Mesothelial cell of epicardium (in vitro differentiated cells): ENCODE measurements at places on chromosomes 13 and 19. TPM values are rescaled to one million over a fixed set of nuclear protein-coding genes. Genes with fewer than 3 reads are reported as not detected.

GRCh38 chr19:42360787-42361544, 29.1 kb downstream of the CNFN start:
- no peak for DNase-seq
- peaks cover 2% of the 10 kb centered on the region for H3K4me1 ChIP-seq
- no peaks in the 10 kb centered on the region for H3K27me3 ChIP-seq
- peaks cover 32% of the 10 kb centered on the region for H3K36me3 ChIP-seq
- H3K4me3 ChIP-seq: no peak overlapping the region

Gene PHF11
- 32.4 to 36.0 TPM (median 33.3 TPM) in 3 replicates for total RNA-seq

DNA sequence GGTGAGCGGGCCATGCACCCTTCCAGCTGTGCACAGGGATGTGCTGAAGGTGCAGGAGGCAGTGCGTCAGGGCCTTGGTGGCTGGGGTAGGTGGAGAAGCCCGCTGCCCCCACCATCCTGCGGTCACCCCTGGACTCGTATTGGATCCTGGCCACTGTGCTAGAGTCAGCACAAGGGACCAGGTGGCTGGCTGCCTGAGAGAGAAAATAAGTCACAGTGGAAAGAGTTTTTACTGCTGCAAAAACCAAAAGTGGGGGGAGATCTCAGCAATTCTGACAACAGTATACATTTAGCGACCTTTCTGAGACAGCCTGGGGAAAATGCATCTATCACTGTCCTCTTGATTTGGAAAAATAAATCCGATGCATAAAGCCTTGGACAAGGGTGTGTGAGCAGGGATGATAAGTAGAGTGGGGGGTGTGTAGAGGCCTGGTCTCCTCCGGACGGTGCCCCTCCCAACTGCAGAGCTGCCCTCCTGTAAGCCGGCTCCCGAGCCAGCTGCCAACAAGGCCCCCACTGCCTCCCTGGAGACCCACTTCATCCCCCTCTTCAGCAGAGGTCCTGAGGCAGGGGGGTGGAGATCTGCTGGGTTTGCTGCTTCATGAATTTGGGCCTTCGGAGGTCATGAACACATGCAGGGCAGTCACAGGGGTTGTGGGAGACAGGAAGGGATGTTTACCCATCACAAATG, 84.2 kb downstream of the SLC7A1 start:
- H3K27me3 ChIP-seq: peaks cover 5% of the 10 kb centered on the region
- no peak overlapping the region for H3K27ac ChIP-seq
- DNase-seq: no peak
- peaks cover 12% of the 10 kb centered on the region for H3K4me1 ChIP-seq
- no peak overlapping the region for H3K4me3 ChIP-seq

- H3K4me1 ChIP-seq: peaks cover 60% of the 10 kb centered on the region
- DNase-seq: no peak
- no peaks in the 10 kb centered on the region for H3K27me3 ChIP-seq
- no peak overlapping the region for H3K4me3 ChIP-seq
- no peaks in the 10 kb centered on the region for H3K36me3 ChIP-seq
- H3K27ac ChIP-seq: peak overlapping the region; percentile 7
Observed at GRCh38 chr13:35888457-35888883, 242.7 kb downstream of the DCLK1 start.

DNA sequence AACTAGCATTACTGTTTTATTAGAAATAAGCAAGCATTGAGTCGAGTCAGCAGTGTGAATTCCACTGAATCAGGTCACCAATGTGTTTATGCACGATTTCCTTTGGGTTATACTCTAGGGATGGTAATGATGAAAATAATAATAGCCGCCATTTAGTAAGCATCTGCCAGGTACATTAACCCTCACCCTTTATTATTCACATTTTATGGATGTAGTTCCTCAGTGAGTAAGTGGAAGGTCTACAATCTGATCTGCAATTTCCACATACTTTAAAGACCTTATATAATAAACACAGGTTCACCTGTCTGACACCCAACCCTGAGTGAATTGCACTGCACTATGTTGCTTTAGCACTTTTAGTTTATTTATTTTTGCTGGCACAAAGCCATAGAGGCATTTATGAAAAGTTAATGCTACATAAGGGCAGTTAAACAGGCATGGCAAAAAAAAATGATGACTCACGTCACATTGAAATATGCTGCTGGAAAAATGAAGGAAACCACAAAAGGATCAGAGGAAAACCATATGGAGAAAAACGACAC, 122.4 kb downstream of the TRPC4 start:
- H3K27me3 ChIP-seq: no peaks in the 10 kb centered on the region
- H3K27ac ChIP-seq: no peak overlapping the region
- no peaks in the 10 kb centered on the region for H3K36me3 ChIP-seq
- no peak for DNase-seq

- no peaks in the 10 kb centered on the region for H3K27me3 ChIP-seq
- no peak for DNase-seq
- no peak overlapping the region for H3K4me3 ChIP-seq
- H3K27ac ChIP-seq: no peak overlapping the region
Observed at GRCh38 chr13:43911278-43911677, 31.6 kb downstream of the LACC1 start.

GRCh38 chr13:31947105-31947504, 84.5 kb upstream of the FRY start:
- H3K27me3 ChIP-seq: no peaks in the 10 kb centered on the region
- H3K27ac ChIP-seq: no peak overlapping the region
- DNase-seq: no peak
- peaks cover 34% of the 10 kb centered on the region for H3K4me1 ChIP-seq
- no peak overlapping the region for H3K4me3 ChIP-seq
- H3K36me3 ChIP-seq: no peaks in the 10 kb centered on the region

Gene DGKH
- total RNA-seq: 9.2 to 10.0 TPM (median 9.7 TPM) in 3 replicates

GRCh38 chr13:109626386-109627171, 159.8 kb downstream of the IRS2 start:
- H3K4me1 ChIP-seq: no peaks in the 10 kb centered on the region
- H3K27me3 ChIP-seq: peaks cover 4% of the 10 kb centered on the region
- H3K4me3 ChIP-seq: no peak overlapping the region
- no peak for DNase-seq

DNA sequence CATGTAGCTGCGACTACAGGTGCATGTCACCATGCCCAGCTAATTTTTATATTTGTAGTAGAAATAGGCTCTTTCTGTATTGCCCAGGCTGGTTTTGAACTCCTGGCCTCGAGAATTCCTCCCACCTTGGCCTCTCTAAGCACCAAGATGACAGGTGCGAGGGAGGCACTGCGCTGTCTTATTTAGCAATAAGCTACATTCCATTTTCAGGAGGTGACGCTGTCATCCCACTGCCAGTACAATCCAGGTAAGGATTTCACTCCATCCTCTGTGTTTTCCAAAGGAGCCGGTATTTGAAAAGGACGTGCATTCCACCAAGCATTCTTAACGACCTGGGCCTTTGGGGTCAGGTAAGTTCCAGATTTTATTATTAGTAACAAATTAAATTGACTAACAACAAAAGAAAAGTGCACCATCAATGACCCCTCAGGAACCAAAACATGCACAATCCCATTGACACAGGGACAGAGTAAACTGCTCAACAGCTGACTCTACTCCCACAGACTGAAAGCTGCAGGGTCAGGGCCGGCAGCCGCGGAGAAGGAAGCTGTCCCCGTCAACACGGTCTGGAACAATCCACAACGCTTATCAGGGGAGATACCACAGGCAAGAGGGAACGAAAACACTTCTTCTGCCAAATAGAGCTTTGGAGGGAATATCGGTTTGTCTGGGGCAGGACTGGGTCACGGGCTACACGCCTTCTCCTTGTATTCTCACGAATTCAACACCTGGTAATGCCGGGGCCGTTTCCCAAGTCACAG, 82.8 kb downstream of the INSR start:
- H3K27me3 ChIP-seq: no peaks in the 10 kb centered on the region
- no peak for DNase-seq
- no peaks in the 10 kb centered on the region for H3K36me3 ChIP-seq
- peaks cover 32% of the 10 kb centered on the region for H3K4me1 ChIP-seq

GRCh38 chr13:20877902-20878301, 24.6 kb downstream of the XPO4 start:
- DNase-seq: no peak
- H3K27me3 ChIP-seq: no peaks in the 10 kb centered on the region

Gene TDRD12
- 0.24 to 0.63 TPM (median 0.43 TPM) in 3 replicates for total RNA-seq

GRCh38 chr19:10454267-10454666, 33.9 kb downstream of the PDE4A start:
- peaks cover 3% of the 10 kb centered on the region for H3K4me1 ChIP-seq
- no peaks in the 10 kb centered on the region for H3K36me3 ChIP-seq
- peaks cover 16% of the 10 kb centered on the region for H3K27me3 ChIP-seq
- DNase-seq: no peak
- H3K27ac ChIP-seq: no peak overlapping the region

DNA sequence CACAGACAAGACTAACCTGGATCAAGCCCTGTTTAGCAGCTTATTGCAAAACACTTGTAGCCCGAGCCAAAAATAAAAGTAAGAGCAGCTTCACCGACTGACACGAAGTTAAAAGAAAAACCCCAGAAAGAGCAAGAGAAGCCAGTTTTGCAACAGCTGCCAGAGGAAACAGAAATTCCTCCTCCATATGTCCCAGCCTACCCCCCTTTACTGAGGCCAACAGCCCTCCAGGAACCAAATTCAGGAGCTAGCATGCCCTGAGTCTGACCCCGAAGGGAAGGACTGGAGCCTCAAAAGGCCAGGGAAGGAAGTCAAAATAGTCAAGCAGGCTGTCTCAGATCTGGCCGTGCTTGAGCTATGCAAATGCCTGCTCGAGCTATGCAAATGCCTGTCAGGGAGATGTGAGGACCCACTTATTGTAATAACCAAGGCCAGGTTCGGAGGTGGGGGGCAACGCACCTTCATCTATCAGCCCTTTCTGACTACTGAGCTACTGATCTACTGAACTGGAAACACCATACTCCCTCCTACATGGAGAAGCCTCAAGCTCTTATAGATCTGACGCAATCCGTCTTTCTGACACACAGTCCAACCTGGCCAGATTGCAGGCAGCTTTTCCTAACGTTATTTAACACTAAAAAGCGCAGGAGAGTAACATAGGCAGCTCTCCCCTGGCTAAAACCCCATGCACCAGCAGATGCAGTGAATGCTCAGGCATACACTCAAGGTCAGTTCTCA, 6.7 kb downstream of the SIGLEC11 start:
- peaks cover 60% of the 10 kb centered on the region for H3K4me1 ChIP-seq
- DNase-seq: no peak
- peaks cover 2% of the 10 kb centered on the region for H3K27me3 ChIP-seq
- H3K4me3 ChIP-seq: peak overlapping the region; percentile 40

- H3K27me3 ChIP-seq: peaks cover 2% of the 10 kb centered on the region
- H3K4me3 ChIP-seq: no peak overlapping the region
- no peak for DNase-seq
Observed at GRCh38 chr13:114115796-114116195, 16.6 kb downstream of the RASA3 start.

Gene TMEM38A
- total RNA-seq: 5.7 to 7.8 TPM (median 5.9 TPM) in 3 replicates

Gene USHBP1
- 0.45 TPM in 1 of 3 replicates, not detected in the others for total RNA-seq
